ENCODE measurements at places on chromosomes 3 and 15. TPM values are rescaled to one million over a fixed set of nuclear protein-coding genes. Genes with fewer than 3 reads are reported as not detected.

Gene KIF15
- total RNA-seq, result 48.7 TPM

Gene MCF2L2
- 11.4 TPM for total RNA-seq

DNA sequence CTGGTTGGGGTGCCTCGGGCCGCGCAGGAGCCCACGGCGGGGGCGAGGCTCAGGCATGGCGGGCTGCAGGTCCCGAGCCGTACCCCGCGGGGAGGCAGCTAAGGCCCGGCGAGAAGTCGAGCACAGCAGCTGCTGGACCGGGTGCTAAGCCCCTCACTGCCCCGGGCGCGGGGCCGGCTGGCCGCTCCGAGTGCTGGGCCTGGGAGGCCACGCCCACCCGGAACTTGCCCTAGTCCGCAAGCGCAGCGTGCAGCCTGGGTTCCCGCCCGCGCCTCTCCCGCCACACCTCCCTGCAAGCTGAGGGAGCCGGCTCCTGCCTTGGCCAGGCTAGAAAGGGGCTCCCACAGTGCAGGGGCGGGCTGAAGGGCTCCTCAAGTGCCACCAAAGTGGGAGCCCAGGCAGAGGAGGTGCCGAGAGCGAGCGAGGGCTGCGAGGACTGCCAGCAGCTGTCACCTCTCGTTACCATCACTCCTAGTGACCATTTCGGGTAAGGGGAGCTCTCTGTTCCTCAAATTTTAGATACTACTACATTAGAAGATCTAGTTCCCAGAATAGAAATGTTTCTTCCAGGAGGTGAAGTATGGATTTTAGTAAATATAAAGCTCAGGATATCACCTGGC is 417.0 kb upstream of the AGTR1 start:
- no peak overlapping the region for H3K4me3 ChIP-seq
- H3K36me3 ChIP-seq, result no peaks in the 10 kb centered on the region
- no peaks in the 10 kb centered on the region for H3K4me1 ChIP-seq
- DNase-seq, result no peak

DNA sequence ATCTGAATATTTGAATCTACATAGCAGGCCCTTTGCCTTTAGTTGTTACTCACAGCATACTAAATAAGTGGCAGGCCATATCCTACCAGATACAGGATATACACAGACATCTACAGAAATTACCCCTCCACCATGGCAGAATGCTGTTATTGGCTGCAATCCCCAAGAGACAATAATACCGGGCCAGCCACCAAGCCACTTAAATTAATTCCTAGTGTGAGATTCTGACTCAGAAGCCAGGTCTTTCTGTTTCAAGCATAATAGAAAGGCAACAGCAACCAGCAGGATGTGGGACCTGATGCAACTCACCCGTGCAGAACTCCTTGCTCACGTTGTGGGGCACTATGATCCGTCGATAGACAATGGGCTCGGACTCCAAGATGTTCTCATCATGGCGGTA is 39.8 kb downstream of the CLK3 start:
- no peak overlapping the region for H3K4me3 ChIP-seq
- peaks cover 46% of the 10 kb centered on the region for H3K4me1 ChIP-seq
- H3K36me3 ChIP-seq, result peaks cover 9% of the 10 kb centered on the region
- DNase-seq, result peak; percentile 67
- peak overlapping the region; percentile 62 for H3K27ac ChIP-seq

- no peak for DNase-seq
- no peak overlapping the region for H3K27ac ChIP-seq
- peaks cover 19% of the 10 kb centered on the region for H3K27me3 ChIP-seq
- no peaks in the 10 kb centered on the region for H3K4me1 ChIP-seq
Observed at GRCh38 chr15:91593067-91593466, 260.4 kb upstream of the SLCO3A1 start.
